ENCODE measurements at places on chromosomes 4 and X. TPM values are rescaled to one million over a fixed set of nuclear protein-coding genes. Genes with fewer than 3 reads are reported as not detected.

- H3K27me3 ChIP-seq = peaks cover 6% of the 10 kb centered on the region
- H3K27ac ChIP-seq = no peak overlapping the region
- H3K36me3 ChIP-seq = peaks cover 3% of the 10 kb centered on the region
- H3K4me3 ChIP-seq = no peak overlapping the region
- no peaks in the 10 kb centered on the region for H3K4me1 ChIP-seq
- no peak for DNase-seq
Observed at GRCh38 chrX:150761176-150761818, 68.1 kb downstream of the MTMR1 start.

GRCh38 chrX:109707319-109707718 lies 25.7 kb downstream of the ACSL4 start:
- no peaks in the 10 kb centered on the region for H3K27me3 ChIP-seq
- no peaks in the 10 kb centered on the region for H3K36me3 ChIP-seq
- H3K4me1 ChIP-seq = peaks cover 56% of the 10 kb centered on the region

DNA sequence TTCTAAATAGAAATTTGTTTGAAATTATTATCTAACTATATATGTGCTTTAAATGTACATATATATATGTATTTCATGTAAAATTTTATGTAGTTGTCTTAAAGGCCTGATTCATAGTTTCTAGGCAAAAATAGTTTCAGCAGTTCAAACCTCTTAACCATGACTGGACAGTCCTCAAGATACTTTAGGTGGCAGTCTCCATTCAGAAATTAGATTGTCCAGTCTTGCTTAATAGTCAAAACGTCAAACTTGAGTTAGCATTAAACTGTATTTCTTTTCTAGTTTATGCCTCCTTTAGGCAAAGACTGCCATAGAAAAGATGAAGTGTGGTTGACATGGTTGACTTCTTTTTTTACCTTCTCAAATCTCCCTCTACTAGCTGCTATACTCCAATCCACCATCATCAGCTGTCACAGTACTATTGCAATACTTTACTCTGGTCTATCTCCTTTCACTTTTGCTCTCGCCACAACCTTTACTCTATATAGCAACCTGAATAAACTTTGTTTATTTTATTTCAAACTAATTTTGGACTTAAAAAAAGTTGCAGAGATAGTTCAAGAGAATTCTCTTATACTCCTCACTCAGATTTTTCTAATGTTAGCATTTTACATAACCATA lies 395.6 kb upstream of the DIPK2B start:
- peaks cover 47% of the 10 kb centered on the region for H3K27me3 ChIP-seq
- no peak overlapping the region for H3K4me3 ChIP-seq
- DNase-seq = no peak
- no peaks in the 10 kb centered on the region for H3K36me3 ChIP-seq
- no peaks in the 10 kb centered on the region for H3K4me1 ChIP-seq

GRCh38 chrX:106716004-106716403 lies 10.5 kb upstream of the RNF128 start:
- DNase-seq = no peak
- no peak overlapping the region for H3K27ac ChIP-seq
- no peak overlapping the region for H3K4me3 ChIP-seq
- H3K36me3 ChIP-seq = no peaks in the 10 kb centered on the region
- H3K27me3 ChIP-seq = peaks cover 25% of the 10 kb centered on the region
- H3K4me1 ChIP-seq = no peaks in the 10 kb centered on the region

DNA sequence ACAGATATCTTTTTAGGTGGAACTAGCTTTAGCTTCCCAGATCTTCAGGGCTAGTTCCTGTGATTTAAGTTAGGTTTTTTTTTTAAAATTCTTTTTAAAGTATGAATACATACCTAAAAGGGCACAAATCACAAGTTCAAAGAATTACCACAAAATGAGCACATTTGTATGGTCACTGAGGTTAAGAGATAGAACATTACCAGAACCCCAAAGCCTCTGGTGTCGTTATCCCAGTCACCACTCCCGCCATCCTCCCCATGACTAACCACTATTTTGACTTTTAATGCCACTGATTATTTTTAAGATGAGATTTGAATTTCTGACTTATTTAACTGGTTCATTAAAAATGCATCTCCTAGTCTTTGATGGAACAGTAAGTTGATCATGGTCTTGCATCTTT lies 5.4 kb downstream of the PGK1 start:
- H3K4me1 ChIP-seq = peaks cover 36% of the 10 kb centered on the region
- H3K27ac ChIP-seq = peak overlapping the region; percentile 97
- peaks cover 18% of the 10 kb centered on the region for H3K36me3 ChIP-seq
- DNase-seq = no peak
- H3K4me3 ChIP-seq = peak overlapping the region; percentile 80

GRCh38 chr4:68183417-68183816 lies 53.7 kb upstream of the TMPRSS11F start:
- no peaks in the 10 kb centered on the region for H3K4me1 ChIP-seq
- H3K4me3 ChIP-seq = no peak overlapping the region
- no peak for DNase-seq

- no peaks in the 10 kb centered on the region for H3K4me1 ChIP-seq
- H3K4me3 ChIP-seq = no peak overlapping the region
- H3K27ac ChIP-seq = no peak overlapping the region
- H3K27me3 ChIP-seq = no peaks in the 10 kb centered on the region
Observed at GRCh38 chr4:68599150-68599549, 23.0 kb upstream of the UGT2B17 start.

DNA sequence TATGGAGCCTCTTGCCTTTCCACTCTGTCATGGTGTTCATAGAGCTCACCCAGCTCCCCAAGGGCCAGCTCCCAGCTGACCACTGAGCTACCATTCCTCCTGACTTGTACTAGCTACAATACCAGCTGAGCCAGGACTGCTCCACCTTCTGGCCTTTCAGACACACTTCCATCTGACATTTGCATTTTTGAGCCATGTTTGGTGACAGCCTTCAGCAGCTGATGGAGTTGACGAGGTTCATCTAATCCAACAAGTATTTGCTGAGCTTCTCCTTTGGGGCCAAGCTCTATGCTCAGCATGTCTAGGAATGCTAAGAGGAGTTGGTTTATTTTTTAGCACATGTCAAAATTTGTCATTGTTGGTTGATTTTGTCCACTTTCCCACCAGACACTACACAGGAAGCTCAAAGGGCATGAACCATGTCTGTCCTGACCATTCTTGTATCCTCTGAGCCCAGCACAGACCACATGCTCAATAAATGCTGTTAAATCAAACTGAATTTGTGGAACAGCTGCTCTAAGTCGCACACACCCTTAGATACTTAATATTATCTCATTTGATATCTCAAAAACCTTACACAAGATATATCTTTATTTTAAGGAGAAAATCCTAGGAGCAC lies 142.6 kb upstream of the PPARGC1A start:
- DNase-seq = peak; percentile 0
- no peak overlapping the region for H3K27ac ChIP-seq
- H3K4me1 ChIP-seq = no peaks in the 10 kb centered on the region
- H3K36me3 ChIP-seq = no peaks in the 10 kb centered on the region
- no peak overlapping the region for H3K4me3 ChIP-seq

DNA sequence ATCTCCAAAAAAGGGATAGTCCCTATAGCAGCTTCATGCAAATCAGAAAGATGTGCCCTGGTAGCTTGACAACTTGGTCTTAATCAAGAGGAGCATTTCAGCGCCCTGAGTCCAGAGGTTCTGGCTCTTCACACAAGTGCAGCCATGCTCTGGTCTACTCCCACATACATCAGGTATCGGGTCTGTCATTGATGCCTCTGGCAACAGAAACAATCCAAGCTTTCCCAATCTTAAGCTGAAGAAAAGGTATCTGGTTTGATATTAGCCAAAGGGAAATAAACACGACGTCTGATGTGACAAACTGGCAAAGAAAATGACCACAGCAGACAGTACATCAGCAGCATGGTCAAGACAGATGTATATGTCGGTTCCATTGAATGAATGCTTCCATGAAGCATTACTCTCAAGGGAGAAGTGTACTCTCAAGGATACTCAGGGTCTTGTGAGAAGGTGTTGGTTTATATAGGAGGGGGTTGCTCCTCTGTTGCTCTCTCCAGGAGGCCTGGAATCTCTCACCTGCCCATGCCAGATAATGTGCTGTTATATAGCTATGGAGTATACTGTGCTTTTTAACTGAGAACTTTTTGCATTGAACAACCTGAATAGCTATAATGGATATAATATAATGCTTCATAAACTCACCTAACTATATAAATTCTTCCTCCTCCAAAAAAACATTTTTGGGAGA lies 879.6 kb upstream of the PCDH10 start:
- H3K4me3 ChIP-seq = no peak overlapping the region
- no peaks in the 10 kb centered on the region for H3K27me3 ChIP-seq
- no peak overlapping the region for H3K27ac ChIP-seq

- peak; percentile 23 for DNase-seq
- H3K36me3 ChIP-seq = no peaks in the 10 kb centered on the region
- H3K4me3 ChIP-seq = no peak overlapping the region
- H3K27me3 ChIP-seq = peaks cover 55% of the 10 kb centered on the region
Observed at GRCh38 chr4:26034849-26035248, 120.8 kb downstream of the SMIM20 start.

GRCh38 chr4:108794136-108794535 lies 31.3 kb upstream of the ETNPPL start:
- no peaks in the 10 kb centered on the region for H3K36me3 ChIP-seq
- no peaks in the 10 kb centered on the region for H3K27me3 ChIP-seq
- no peak overlapping the region for H3K27ac ChIP-seq
- H3K4me1 ChIP-seq = no peaks in the 10 kb centered on the region
- H3K4me3 ChIP-seq = no peak overlapping the region

GRCh38 chr4:44221407-44221806 lies 227.2 kb downstream of the KCTD8 start:
- no peak overlapping the region for H3K4me3 ChIP-seq
- H3K36me3 ChIP-seq = no peaks in the 10 kb centered on the region
- no peak for DNase-seq
- no peak overlapping the region for H3K27ac ChIP-seq

DNA sequence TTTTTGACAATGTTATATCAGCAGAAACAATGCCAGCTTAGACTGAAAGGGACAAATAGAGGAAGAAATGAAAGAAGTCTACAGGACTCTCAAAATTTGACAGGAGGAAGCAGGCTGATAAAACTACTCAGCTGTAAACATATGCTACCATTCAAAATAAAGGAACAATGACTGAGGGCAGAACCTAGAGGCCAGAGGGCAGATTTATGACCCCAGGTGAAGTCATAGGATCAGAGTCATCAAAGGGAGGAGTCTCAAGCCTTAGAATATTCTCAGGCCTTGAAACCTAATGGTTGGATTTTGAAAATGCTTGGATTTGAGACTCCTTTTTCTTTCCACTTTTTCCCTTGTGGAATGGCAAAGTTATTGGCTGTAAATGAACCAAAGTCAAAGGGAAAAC lies 17.0 kb upstream of the SYTL5 start:
- no peaks in the 10 kb centered on the region for H3K36me3 ChIP-seq
- H3K27ac ChIP-seq = no peak overlapping the region
- no peaks in the 10 kb centered on the region for H3K4me1 ChIP-seq
- peaks cover 29% of the 10 kb centered on the region for H3K27me3 ChIP-seq
- H3K4me3 ChIP-seq = no peak overlapping the region

GRCh38 chrX:147803948-147804347 lies 107.8 kb upstream of the FMR1 start:
- peaks cover 18% of the 10 kb centered on the region for H3K27me3 ChIP-seq
- H3K4me1 ChIP-seq = no peaks in the 10 kb centered on the region
- DNase-seq = peak; percentile 2
- H3K27ac ChIP-seq = no peak overlapping the region
- no peaks in the 10 kb centered on the region for H3K36me3 ChIP-seq

DNA sequence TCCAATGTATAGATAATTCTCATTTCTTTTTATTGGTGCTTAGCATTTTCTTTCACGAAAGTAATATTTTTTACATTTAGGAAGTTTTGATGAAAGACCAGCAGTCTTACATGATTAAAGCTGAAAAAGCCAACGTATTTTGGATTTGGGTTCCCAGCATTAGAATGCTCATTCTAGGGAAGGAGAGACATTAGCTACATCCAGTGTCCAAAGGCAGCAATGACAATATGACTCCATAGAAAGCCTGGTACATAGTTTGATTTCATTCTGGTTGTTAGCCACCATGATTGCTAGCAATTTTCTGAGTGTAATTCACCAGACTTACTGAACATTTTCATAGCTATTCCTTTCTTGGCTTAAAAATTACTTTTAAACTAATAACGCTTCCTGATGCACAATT lies 1397.5 kb downstream of the PCDH7 start:
- no peak overlapping the region for H3K4me3 ChIP-seq
- no peak for DNase-seq
- H3K27me3 ChIP-seq = no peaks in the 10 kb centered on the region

- no peaks in the 10 kb centered on the region for H3K27me3 ChIP-seq
- H3K4me3 ChIP-seq = no peak overlapping the region
- no peak overlapping the region for H3K27ac ChIP-seq
- no peak for DNase-seq
- peaks cover 6% of the 10 kb centered on the region for H3K4me1 ChIP-seq
Observed at GRCh38 chr4:37946503-37947179, 13.6 kb upstream of the PTTG2 start.

GRCh38 chr4:147198411-147199051 lies 252.9 kb upstream of the TTC29 start:
- H3K27ac ChIP-seq = no peak overlapping the region
- no peak overlapping the region for H3K4me3 ChIP-seq
- DNase-seq = no peak
- H3K4me1 ChIP-seq = no peaks in the 10 kb centered on the region

GRCh38 chr4:144347121-144347520 lies 206.6 kb upstream of the GYPA start:
- H3K4me1 ChIP-seq = no peaks in the 10 kb centered on the region
- H3K4me3 ChIP-seq = no peak overlapping the region
- no peak overlapping the region for H3K27ac ChIP-seq
- DNase-seq = no peak
- no peaks in the 10 kb centered on the region for H3K36me3 ChIP-seq
- H3K27me3 ChIP-seq = no peaks in the 10 kb centered on the region

- no peak overlapping the region for H3K27ac ChIP-seq
- no peak overlapping the region for H3K4me3 ChIP-seq
- peaks cover 22% of the 10 kb centered on the region for H3K27me3 ChIP-seq
- H3K4me1 ChIP-seq = peaks cover 10% of the 10 kb centered on the region
- peak; percentile 0 for DNase-seq
- no peaks in the 10 kb centered on the region for H3K36me3 ChIP-seq
Observed at GRCh38 chr4:100581337-100581736, 63.5 kb upstream of the EMCN start.

GRCh38 chr4:169768385-169768784 lies 10.6 kb upstream of the HPF1 start:
- no peak overlapping the region for H3K4me3 ChIP-seq
- no peak for DNase-seq
- peaks cover 6% of the 10 kb centered on the region for H3K27me3 ChIP-seq
- no peak overlapping the region for H3K27ac ChIP-seq
- H3K36me3 ChIP-seq = no peaks in the 10 kb centered on the region

- DNase-seq = no peak
- H3K36me3 ChIP-seq = no peaks in the 10 kb centered on the region
- no peaks in the 10 kb centered on the region for H3K4me1 ChIP-seq
- no peaks in the 10 kb centered on the region for H3K27me3 ChIP-seq
Observed at GRCh38 chrX:4670606-4671005, 957.2 kb upstream of the PRKX start.

The GPR119 gene
- total RNA-seq = not detected

The TMEM35A gene
- total RNA-seq = 0.26 TPM

The ASMT gene
- 0.70 TPM for total RNA-seq

The MAMLD1 gene
- total RNA-seq = 2.7 TPM

The MAGEA6 gene
- not detected for total RNA-seq

The GASK1B gene
- total RNA-seq = not detected

The TMEM150C gene
- total RNA-seq = not detected

The CT83 gene
- total RNA-seq = not detected

Data from activated T-cell treated with anti-CD3 and anti-CD28 coated beads, Interleukin-2, amount 50 U/mL, for 72 hours (primary cell).